H1 (cell line): ENCODE measurements at places on chromosomes 7 and 10. TPM values are rescaled to one million over a fixed set of nuclear protein-coding genes. Genes with fewer than 3 reads are reported as not detected.

Gene CTAGE8
- total RNA-seq, result not detected in 2 replicates

Gene SPDYE1
- not detected in 2 replicates for total RNA-seq

Gene TMEM254
- 26.4 and 26.9 TPM in 2 replicates for total RNA-seq

Gene TPK1
- 1.8 and 2.7 TPM in 2 replicates for total RNA-seq

Gene SFRP5
- 3.3 and 3.9 TPM in 2 replicates for total RNA-seq

Gene TUBAL3
- total RNA-seq, result not detected in 2 replicates

Gene MASTL
- total RNA-seq, result 40.6 and 42.5 TPM in 2 replicates

Gene NUTM2D
- 1.5 and 2.2 TPM in 2 replicates for total RNA-seq
